ENCODE measurements at places on chromosomes 3 and 15. TPM values are rescaled to one million over a fixed set of nuclear protein-coding genes. Genes with fewer than 3 reads are reported as not detected.

Gene TGM5
- not detected for total RNA-seq

Gene IL17RD
- total RNA-seq, result 0.90 TPM

Gene BFSP2
- not detected for total RNA-seq

Gene SLC25A26
- 19.5 TPM for total RNA-seq

Gene CAV3
- total RNA-seq, result not detected

Gene LCMT2
- 6.8 TPM for total RNA-seq

Gene FEZF2
- not detected for total RNA-seq
